ENCODE measurements at places on chromosomes 16 and 17. TPM values are rescaled to one million over a fixed set of nuclear protein-coding genes. Genes with fewer than 3 reads are reported as not detected.

GRCh38 chr16:55264949-55265348, 59.1 kb upstream of the IRX6 start:
- DNase-seq = no peak

DNA sequence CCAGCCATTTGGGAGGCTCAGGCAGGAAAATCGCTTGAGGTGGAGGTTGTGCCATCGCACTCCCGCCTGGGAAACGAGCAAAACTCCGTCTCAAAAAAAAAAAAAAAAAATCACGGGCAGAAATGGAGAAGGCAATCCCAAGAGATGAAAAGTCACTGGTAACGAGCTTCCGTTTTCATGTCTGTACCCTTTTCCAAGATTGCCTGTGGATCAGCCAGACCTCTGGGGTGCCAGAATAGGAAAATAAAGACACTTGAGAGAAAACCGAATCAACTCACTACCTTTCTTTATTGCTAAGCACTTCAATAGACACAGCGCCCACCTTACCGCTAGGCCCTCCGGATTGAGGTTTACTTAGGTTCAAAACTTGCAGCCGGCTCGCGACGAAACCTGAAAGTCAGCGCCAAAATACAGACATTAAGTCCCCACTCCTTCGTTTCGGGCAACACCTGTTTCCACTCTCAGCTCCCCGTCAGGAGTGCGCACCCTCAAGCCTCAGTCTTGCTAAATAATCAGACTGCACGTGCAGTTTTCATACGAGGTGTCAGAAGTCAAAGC, 970 bp upstream of the TRAF7 start:
- DNase-seq = no peak

DNA sequence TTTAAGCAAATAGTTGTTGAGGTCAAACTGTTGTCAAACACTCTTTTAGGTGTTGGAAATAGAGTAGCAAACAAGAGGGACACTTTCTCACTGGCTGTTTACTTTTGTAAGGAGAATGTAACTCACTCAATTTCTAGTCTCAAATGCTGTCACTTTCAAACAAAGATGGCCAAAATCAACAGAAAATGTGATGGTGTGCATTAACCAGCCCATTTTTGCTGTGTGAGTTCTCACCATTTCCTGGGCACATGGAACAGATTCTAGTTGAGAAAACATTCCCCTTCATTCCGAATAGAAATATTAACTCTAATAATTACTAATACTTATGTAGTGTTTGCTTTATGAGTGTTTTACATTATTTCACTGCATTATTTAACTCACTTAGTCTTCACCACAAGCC, 128.2 kb upstream of the XYLT1 start:
- DNase-seq = no peak

SLC35G3 gene
- total RNA-seq = not detected

KARS1 gene
- total RNA-seq = 352 TPM

RFNG gene
- 21.9 TPM for total RNA-seq

DNA sequence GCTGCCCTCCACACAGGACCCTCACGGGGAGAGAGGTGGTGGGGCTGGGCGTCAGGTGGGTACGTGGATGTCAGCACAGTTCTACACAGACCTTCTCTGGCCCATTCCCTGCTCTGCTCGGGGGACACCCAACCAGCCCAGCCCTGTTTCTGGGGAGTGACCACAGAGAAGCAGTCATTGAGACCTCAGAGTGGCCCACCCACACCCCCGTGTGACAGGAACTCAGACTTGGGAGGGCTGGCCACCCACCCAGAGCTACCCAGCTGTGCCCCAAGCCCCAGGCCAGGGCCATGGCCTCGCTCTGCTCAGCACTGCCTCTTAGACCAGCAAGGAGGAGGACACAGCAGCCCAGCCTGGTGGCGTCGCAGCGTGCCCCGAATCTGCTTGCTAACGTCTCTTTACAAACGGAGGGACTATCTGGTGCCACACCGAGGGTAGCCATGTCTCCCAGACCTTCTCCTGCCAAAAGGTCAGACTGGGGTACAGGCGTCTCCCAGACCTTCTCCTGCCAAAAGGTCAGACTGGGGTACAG, 77.7 kb downstream of the KLHDC4 start:
- no peak for DNase-seq

DNA sequence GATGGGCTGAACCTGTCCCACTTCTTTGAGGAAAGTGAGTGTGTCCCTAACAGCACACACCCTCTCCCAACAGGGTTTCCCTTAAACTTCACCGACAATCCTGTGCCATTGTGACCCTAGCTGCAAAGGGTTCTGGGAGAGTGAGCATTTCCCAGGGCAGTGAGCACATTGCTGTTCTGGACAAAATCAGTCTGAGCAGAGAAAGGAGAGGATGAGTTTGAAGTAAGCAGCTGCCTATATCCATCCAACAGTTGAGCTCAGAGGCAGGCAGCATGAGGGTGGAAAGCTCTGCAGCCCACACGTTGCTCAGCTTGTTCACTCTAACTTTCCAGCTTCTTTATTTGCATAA, 296.5 kb upstream of the MAF start:
- DNase-seq = no peak

- DNase-seq = no peak
These were observed 92.1 kb downstream of the CACNG1 start for GRCh38 chr17:67136191-67137025.

- no peak for DNase-seq
These were observed 1.3 kb downstream of the RAB37 start for GRCh38 chr17:74738051-74738996.

NLRC3 gene
- total RNA-seq = 0.11 TPM
